ENCODE measurements at places on chromosomes 1 and 21. TPM values are rescaled to one million over a fixed set of nuclear protein-coding genes. Genes with fewer than 3 reads are reported as not detected.

FCGR2B gene
- not detected for total RNA-seq

PCP4 gene
- total RNA-seq: not detected

FMO3 gene
- total RNA-seq: not detected

PMF1 gene
- total RNA-seq: 63.9 TPM

KRTAP10-2 gene
- not detected for total RNA-seq

C21orf58 gene
- 4.1 TPM for total RNA-seq

FCRL3 gene
- not detected for total RNA-seq
